ENCODE measurements at places on chromosomes 16 and 17.

DNA sequence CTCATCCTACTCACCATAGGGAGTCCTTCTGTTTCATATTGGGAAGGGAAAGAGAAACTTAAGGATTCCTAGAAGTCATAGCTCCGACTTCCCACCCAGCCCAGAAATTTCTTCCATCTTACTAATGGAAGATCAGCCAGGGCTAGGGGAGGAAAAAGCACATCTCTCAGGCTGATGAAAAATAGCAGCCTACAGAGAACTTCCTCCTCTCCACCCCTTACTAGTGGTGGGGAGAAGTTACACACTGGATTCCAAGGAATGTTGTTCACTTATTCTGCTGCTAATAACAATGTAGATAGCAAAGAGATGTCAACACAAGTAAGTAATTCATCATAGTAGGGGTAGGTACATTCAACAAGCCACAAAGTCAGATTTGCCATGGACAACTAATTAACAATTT is 94.4 kb downstream of the SPACA3 start:
- no peak for DNase-seq

DNA sequence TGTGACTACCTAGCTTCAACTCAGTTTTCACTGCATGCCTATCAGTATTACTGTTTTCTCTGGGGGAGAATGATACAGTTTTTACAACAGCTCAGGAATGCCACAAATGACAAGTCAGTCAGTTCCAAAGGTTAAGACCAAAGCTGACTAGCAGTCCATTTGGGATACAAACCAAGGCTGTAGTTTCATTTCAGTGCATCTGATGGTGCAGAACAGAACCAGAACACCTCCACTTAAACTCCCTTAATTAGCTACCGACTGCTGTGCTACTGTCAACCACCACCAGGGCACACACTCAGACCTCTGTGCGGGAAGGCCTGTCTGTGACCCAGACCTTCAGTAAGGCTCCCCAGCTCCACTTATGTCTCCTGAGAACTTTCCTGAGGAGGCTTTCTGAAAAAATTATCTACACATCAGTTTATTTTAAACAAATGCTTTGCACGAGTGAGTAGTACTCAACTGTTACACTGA is 20.4 kb downstream of the NFE2L1 start:
- DNase-seq = peak; percentile 57

DNA sequence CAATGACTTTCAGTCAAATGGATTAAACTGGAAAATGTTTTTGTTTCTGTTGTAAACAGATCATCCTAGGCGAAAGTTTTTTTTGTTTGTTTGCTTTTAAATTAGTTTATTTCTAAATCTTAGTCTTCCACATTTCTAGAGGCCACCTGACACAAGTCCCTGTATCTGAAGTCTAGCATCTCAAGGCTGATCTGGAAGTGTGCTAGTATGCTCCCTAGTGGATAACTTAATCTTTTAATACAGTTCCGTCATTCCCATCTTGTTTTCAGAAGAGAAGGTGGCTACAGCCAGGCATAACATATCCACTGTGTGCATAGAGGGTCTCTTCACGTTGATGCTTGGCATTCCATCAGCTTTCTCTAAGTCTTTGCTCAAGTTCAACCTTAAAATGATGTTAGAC is 7.6 kb downstream of the IFT20 start:
- no peak for DNase-seq

GRCh38 chr17:18172531-18173278 is 10.9 kb upstream of the ALKBH5 start:
- no peak for DNase-seq

- DNase-seq = no peak
These were observed 1.5 kb downstream of the SNX29 start for GRCh38 chr16:11978080-11978479.

DNA sequence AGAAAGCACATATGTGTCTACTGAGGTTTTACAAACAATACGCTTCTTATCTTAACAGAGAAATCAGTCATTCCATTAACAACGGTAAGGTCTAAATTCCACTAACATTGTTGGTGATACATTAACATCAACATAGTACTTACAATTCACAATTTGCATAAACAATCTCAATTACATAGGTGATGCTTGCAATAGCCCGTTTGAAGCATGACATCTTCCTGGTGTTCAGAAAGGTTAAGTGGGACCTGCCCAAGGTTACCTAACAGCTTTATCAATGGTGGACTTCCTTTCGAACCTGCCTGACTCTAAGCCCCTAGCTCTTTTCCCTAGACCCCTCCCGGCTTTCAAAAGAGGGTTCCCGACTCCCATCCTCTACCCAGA is 699 bp downstream of the FAM222B start:
- DNase-seq = no peak

DNA sequence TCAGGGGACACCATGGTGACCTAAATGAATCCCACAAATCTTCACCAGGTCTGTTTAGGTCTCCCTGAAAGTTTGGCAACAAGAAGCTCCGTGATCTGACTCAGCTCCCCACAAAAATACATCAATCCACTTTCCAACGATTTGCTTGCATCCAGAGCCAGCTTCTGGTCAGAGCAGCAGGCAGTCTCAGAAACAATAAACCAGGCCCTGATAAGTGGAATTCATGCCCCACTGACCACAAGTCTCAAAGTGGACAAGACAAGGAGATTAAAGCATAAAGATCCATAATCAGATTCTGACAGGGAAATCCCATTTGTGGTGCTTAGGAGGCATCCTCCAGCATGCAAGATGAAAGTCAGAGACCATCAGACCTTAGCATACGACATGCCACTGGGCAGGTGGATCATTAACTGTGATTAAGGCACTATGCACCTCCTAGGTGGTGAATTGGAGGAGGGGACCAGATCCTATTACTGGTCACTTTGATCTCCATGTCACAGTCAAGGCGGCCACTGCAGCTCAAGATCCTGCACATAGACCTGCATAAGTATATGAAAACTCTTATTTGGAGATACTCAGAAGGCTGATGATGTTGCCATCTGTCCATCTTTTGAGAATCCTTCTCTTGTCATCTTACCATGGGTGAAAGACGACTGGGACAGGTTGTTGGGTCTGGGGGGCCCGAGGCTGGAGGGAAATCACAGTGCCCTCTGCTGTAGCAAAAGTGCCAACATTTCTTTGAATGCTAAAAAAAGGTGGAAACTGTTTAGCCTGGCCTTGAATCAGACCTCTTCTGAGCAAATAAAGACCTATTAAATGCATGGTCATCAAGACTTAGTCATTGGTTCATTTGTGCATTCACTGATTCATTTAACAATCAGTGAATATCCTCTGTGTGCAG is 309.2 kb upstream of the CCL2 start:
- no peak for DNase-seq

DNA sequence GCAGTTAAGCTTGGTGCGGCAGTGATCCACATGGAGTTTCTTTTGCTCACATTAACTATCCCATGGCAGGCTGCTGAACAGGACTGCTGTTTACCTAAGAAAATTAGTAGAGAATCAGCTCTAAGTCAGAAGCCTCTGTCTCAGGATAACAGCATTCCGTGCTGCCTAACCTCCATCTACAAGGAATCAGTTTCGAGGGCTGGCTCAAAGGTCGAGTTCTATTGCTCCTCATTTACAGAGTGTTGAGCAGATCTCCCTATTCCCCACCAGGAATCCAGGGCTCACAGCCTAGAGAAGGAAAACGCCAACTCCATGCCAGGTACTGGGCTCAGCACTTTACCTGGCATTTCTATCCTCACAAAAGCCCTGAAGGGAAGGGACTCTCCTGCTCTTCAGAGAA is 9.9 kb downstream of the GINS2 start:
- DNase-seq = no peak

Data from fibroblast of skin of right quadriceps (primary cell).